Left colon (tissue), 2 donors: ENCODE measurements at places on chromosomes 3 and 15. TPM values are rescaled to one million over a fixed set of nuclear protein-coding genes. Genes with fewer than 3 reads are reported as not detected.

PRKCI gene
- total RNA-seq, result 48.7 TPM

GHSR gene
- total RNA-seq, result not detected

GOLGA8G gene
- not detected for total RNA-seq

STAB1 gene
- total RNA-seq, result 111 TPM

RSRC1 gene
- 24.9 TPM for total RNA-seq

GRCh38 chr15:90594301-90594738 is 64.6 kb downstream of the CRTC3 start:
- DNase-seq, result peak; percentile 94

- DNase-seq, result no peak
Measured at GRCh38 chr15:63905131-63905530, 71.4 kb upstream of the HERC1 start.

GRCh38 chr3:22745321-22745720 is 457.8 kb upstream of the UBE2E2 start:
- DNase-seq, result no peak

GRCh38 chr15:46778876-46779275 is 938.4 kb upstream of the SEMA6D start:
- no peak for DNase-seq

DNA sequence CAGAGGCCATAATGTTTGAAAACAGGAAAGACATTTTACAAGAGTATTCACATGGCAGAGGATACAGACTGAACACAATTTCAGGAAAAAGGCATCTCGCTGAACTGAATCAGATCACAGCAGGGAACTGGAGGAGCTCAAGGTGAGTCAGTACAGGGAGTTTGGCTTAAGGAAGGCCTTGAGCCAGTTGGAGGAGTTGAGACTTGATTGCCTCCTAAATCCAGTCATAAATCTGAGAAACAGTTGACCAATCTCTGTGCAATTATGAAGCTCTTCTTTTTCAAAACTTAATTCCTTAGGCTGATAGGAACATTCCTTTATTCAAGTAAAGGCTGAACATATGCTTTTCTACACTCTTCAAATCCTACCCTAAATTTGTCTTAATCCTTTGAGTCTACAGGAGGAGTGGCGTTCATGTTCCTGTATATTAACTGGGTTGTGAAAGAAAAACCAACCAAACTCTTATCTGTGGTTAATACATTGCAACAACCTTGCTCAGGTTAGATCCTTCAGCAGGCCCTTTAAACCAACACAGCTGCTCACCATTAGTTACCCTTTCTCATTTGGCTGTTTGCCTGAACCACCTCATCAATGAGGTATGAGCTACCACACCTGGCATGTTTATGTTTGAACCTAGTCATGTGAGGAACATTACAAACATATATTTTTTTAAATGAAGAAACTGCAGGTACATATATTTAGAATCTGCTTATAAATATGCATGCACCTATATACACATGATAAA is 404.1 kb upstream of the ATP11B start:
- DNase-seq, result no peak

GRCh38 chr15:80695099-80695910 is at the start of gene ABHD17C:
ABHD17C (plus strand) TSS chr15:80695310; CDS start chr15:80695430, 120 bp downstream.
- peak; percentile 73 for DNase-seq

DNA sequence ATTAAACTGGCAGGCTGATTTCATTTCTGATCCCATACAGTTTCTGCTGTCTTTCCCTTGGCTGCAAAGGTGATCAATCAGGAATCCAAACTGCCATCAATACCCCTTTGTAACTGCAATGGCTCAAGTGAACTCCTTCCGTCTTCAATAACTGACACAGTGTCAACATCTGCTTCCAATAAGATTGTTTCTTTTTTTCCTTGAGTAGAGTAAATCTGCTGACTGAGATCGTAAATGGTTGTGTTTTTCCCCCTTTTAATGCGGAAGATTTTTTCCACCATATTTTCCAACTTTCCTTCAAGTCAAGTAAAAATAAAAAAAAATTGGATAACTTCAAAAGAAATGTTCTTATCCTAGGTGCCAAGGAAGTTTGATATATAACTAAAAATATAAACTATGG is 48.7 kb downstream of the VGLL3 start:
- DNase-seq, result no peak

DNA sequence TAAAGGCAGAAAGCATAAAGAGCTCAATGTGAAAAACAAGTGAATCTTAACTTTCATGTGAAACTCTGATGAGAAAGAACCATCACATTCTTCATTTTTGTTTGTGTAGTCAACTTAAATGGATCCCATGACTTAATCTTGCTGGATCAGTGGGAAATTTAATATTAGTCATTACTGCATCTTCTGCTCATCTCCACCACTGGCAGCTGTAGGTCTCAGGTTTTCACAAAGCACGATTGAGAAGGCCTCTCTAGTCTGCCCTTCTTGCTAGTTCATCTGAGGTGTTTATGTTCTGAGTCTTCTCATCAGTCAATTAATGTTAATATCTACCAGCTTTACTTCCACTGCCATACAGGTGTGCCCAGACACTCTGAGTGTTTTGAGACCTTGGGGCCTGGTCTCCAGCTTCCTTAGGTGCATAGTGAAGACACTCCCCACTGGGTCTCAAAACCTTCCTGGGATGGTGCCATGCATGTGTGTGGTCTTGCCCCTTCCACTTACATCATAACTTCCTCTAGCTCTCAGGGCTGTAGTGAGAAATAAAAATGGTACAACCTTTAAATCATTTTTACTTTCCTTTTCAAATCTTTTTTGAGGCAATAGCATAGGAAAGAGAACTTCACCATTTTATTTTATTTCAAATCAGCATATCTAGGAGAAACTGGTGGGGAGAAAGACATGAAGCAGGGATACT is 421.6 kb upstream of the CBLB start:
- no peak for DNase-seq

GRCh38 chr3:194536871-194537637 is 50.3 kb upstream of the ATP13A3 start:
- DNase-seq, result peak; percentile 91
